ENCODE measurements at places on chromosomes 1 and 21.

GRCh38 chr1:237953238-237953637 lies 62.5 kb upstream of the ZP4 start:
- no peak for DNase-seq

- no peak for DNase-seq
Observed at GRCh38 chr1:19387045-19387467, 74.9 kb downstream of the SLC66A1 start.

DNA sequence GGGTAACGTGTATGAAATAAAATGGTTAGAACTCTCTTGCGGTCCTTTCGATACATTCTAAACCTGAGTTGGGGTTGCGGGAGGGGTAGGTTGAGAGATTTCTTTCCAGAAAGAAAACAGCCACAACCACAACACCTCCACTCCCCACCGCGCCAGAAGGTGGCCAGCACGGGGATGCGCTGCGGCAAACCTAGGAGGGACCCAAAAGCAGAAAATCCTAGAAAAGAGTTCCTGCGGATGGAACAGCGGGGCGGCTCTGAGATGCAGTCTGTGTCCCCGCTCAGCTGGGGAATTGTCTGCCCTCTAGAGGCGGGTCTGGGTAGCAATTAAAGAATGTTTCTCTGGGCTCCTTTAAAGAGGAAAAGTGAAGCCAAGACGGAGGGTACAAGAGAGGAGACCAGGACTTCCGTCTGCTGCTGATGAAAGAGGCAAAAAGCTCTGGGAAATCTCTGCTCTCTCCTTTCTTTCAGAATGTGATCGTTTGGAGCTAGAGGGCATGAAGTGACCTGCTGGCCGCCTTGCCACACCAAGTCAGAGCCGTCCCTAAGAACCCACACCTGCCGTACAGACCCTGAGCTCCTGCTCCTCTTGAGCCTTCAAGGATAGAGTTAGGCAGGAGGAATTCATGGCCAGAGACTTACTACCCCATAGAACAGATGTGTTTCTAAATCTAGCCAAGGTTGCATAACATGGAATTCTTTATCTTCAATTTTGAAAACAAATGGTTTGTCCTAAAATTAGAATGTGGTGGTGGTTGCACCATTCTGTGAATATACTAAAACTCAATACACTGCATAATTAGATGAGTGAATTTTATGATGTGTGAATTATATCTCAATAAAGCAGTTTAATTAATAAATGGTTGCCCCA lies 46.5 kb upstream of the COA6 start:
- DNase-seq = peak; percentile 33

GRCh38 chr1:119814288-119814687 lies 3.0 kb upstream of the REG4 start:
- DNase-seq = no peak

- DNase-seq = no peak
Observed at GRCh38 chr1:229434005-229434640, at the start of gene ACTA1. ACTA1 (minus strand) TSS chr1:229434094; CDS start chr1:229433115, 979 bp downstream.

GRCh38 chr1:226548256-226549093 lies at the start of gene STUM:
STUM (plus strand) TSS chr1:226548764; CDS start chr1:226548905, 141 bp downstream.
- DNase-seq = peak; percentile 34

GRCh38 chr21:16821588-16821987 lies 691.3 kb upstream of the CXADR start:
- DNase-seq = no peak

GRCh38 chr21:29189353-29189752 lies 58.9 kb downstream of the MAP3K7CL start:
- DNase-seq = no peak

GRCh38 chr1:234532503-234532922 lies 53.5 kb upstream of the TARBP1 start:
- DNase-seq = peak; percentile 51

GRCh38 chr1:87682565-87682964 lies 353.9 kb downstream of the LMO4 start:
- no peak for DNase-seq

- DNase-seq = no peak
Observed at GRCh38 chr21:42390193-42390592, 5.7 kb downstream of the TMPRSS3 start.

- DNase-seq = no peak
Observed at GRCh38 chr1:58929671-58930325, 146.0 kb upstream of the JUN start.

DNA sequence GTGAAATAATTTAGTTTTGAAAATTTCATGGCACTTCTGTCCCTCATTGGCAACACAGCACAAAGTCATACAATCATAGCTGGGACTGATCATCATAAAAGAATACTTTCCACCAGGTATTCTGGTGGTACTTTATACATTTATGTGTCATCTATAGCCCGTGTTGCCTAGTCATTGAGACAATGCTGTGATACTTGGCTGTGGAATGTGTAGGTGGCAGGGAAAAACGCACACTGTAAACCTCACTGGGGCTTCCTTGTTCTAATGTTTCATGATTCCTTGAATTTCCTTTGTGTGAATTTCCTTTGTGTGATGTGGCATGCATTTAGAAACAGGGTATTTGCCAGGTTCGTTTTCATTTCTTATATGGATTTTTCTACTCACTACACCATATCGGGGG lies 118.3 kb downstream of the FMN2 start:
- DNase-seq = no peak

GRCh38 chr1:229208481-229208880 lies 62.4 kb upstream of the RAB4A start:
- DNase-seq = no peak

DNA sequence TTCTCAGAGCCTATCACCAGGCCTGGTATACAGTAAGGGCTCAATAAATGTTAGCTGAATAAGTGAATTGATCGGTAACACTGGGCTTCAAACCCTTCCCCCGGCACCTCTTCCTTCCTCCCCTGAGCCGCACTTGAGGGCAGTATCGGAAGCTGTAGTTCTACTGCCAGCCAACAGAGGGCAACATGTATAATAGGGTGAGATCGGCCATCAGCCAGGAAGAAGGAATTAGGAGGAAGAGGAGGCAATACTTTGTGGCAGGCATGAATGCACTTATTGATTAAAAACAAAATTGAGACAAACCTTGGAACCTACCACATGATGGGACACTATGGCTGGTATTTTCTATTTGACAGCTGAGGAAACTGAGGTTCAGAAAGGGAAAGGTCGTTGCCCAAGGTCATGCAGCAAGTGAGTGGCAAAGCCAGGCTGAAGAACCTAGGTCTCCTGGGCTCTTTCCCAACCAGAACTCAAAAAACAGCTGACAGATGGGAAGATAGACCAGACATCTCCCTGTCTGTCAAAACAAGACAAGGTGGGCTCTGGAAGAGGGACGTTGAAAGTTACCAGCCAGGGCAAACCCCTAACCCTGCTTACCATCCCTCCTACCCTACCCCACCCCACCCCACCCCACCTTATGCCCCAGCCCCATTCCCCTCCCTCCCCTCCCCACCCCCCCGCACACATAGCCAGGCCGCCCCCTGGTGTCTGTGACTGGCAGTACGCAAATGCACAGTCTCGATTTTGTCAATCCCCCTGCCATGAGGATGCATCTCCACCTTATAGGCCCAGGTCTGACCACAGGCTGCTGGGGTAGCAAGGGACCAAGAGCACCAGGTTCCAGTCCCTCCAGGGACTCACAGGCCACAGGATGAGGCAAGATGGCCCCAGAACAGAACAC lies 107.3 kb upstream of the RUNX3 start:
- DNase-seq = no peak

GRCh38 chr1:91335603-91336002 lies 69.0 kb downstream of the HFM1 start:
- DNase-seq = no peak

GRCh38 chr1:72281144-72281543 lies 1.2 kb downstream of the NEGR1 start:
- no peak for DNase-seq

DNA sequence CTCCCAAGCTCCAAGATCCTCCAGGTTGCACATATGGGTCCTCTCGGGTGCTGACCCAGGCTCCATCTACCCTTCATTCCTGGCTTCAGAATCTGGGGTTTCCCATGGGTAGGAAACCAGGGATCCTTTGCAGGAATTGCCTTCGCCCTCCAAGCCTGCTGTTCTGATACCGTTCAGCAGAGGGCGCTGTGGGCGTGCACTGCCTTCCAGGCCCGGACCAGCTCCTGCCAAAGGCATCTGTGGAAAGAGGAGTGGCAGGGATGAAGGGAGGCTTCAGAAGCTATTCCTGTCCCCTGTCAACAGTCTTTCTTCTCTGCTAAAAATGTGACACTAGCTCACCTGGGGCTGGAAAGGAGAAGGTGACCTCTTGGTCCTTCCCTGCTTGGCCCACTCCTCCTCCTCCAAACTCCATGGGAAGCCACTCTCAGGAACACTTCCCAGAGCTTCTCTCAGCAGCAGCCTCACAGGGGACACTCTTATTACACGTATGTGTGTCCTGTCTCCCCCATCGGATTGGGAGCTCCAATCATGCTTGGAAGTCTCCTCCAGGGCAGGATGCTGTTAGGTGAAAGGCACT lies 71.2 kb downstream of the VWA5B1 start:
- DNase-seq = peak; percentile 86

- DNase-seq = no peak
Observed at GRCh38 chr1:50970931-50971582, 1.0 kb downstream of the CDKN2C start.

DNA sequence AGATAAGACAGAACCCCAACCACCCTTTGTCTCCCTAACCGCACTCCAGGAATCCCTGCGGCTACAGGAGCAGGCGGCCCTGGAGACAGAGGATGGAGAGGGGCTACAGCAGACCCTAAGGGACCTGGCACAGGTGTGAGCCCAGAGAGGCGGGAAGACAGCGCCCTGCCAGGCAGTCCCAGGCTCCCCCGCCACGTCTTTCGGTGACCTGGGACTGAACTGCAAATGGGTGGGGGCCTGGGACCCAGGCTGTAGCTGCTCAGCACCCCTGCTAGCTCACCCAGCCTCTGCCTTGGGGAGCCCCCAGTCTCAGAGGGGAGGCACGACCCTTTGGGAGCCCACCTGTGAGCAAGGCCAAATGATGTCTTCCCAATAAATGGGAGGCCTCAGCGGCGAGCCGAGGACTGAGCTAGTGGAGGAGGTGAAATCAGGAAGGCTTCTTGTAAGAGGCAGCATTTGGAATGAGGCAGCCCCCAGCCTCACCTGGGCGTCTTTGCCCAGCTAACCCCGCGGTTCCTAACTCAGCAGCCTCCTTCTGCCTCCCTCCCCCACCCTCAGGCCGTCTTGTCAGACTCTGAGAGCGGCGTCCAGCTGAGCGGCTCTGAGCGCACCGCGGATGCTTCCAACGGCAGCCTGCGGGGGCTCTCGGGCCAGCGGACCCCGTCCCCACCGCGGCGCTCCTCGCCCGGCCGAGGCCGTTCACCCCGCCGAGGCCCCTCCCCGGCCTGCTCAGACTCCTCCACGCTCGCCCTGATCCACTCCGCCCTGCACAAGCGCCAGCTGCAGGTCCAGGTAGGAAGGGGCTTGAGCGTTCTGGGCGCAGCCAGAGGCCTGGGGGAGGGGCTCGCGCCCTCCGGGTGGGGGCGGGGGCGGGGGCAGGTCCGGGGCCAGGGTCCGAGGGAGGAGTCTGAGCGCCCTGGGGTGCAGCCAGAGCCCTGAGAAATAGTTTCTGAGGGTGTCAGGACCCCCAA lies 16.9 kb downstream of the CROCC start:
- no peak for DNase-seq

- DNase-seq = no peak
Observed at GRCh38 chr1:113442131-113442530, 51.8 kb downstream of the MAGI3 start.

- no peak for DNase-seq
Observed at GRCh38 chr1:24912376-24913273, 17.5 kb downstream of the RUNX3 start.

DNA sequence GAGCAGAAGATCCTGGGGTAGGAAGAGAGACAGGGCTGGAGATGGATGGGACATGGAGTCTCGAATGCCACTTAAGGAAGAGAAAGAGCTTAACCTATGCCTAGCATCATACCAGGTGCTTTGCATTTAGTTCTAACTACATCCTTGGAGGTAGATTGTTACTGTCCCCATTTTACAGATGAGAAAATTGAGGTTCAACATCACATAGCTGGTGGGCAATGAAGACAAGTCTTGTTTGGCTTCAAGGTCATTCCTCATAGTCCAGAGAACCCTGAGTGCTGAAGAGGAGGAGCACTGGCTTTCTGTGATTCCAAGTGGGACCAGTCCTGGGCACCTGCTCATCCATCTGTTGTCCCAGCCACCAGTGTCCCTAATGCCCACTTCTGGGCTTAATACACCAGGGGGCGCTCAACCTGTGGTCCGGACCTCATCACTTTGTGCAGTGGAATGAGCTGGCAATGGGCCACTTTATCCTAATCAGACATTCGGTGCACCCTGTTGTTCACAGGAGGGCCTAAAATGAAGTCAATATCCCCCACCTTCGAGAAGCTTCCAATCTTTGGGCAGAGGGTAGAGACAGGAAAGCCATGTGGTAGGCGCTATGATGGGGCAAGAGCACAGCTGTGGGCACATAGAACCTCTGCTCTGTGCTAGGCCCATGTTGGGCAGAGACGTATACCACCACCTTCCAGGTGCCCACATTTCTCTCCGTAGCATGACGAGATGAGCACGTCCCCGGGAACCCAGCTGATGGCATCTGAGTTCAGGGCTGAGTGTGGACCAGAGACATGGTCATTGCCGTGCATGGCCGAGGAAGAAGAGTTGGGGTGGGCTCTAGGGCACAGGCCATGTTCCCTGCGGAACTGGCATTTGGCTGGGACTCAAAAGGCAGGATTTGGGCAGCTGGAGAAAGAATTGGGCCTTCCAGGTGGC lies 9.2 kb downstream of the RPS6KA1 start:
- DNase-seq = no peak

DNA sequence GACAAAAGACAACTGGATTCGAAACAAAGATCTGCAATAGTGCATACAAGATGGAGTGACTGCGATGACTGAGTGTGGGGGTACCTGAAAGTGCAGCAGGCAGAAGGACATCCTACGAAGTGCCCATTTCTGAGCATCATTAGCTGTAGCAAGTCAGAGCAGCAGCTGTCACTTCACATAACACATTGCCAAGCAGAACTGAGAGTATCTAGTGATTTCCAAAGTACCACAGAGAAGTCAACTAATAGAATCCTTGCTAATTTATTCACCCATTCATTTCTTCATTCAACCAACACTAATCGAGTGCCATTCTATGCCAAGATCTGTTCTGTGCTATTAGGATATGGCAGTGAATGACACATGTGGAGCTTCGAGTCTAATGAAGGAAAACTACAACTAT lies 31.6 kb upstream of the CAMSAP2 start:
- no peak for DNase-seq

- no peak for DNase-seq
Observed at GRCh38 chr1:111448482-111448917, 556 bp downstream of the WDR77 start.

GRCh38 chr21:26391166-26391565 lies 181.9 kb downstream of the CYYR1 start:
- no peak for DNase-seq

GRCh38 chr1:76075188-76075489 lies 593 bp downstream of the ST6GALNAC3 start:
- no peak for DNase-seq
